Stimulated activated CD8-positive, alpha-beta memory T cell treated with anti-CD3 and anti-CD28 coated beads, Interleukin-7, amount 100 ng/mL, for 1 hour (primary cell): ENCODE measurements at places on chromosomes 13 and 19.

DNA sequence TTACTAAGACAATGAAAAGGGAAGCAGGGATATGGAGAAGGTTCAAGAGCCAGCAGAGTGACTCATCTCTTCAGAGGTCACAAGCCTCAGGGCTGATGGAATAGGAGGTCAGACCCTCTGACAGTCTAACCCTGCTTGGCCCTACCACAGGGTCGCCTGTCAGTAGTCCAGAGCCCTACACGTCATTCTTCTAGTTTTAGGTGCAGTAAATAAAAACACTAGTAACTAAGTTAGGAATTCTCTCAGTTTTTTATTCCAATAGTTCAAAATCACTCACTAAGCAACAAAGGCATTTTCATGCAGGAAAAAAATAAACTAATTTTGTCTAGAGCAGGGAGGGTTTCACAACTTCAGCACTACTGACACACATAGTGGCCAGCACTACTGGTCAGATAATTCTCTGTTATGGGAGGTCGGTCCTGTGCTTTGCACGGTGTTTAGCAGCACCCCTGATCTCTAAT is 27.2 kb downstream of the FOXO1 start:
- no peak for DNase-seq

GRCh38 chr19:13652810-13653590 is 111.3 kb upstream of the MRI1 start:
- no peak for DNase-seq

- peak; percentile 44 for DNase-seq
These were observed 26.8 kb upstream of the CEACAM21 start for GRCh38 chr19:41548954-41549688.

DNA sequence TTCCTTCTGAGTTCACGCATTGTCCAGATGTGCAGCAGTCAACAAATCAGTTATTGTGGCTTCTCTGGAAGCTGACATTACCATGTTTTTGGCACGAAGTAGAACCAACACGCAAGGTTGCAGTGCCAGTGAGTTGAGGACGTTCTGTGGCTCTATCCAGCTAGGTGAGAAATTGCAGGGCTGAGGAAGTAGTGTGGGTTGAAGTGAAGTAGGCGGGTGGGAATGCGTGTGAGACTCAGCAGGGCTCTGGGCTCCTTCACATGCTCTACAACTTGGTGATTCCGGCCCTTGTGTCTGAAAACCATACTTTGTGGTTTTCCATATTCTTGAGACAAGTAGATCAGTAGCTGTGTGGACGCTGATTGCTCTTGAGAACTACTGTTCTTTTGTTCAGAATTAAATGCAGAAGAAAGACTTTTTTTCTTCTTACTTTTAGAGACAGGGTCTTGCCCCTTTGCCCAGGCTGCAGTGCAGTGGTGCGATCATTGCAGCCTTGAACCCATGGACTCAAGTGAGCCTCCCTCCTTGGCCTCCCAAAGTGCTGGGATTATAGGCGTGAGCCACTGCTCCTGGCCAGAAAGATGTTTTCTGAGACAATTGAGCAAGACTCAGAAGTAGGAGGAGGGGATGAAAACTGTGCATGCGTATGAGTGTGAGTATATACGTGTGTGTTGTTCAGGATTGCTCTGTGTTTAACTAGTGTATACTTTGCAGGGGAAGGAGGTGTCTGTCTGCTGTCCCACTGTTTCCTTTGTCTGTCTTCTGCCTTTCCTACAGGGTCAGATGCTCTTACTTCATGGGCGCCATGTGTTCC is 46.2 kb downstream of the GATAD2A start:
- DNase-seq: no peak

DNA sequence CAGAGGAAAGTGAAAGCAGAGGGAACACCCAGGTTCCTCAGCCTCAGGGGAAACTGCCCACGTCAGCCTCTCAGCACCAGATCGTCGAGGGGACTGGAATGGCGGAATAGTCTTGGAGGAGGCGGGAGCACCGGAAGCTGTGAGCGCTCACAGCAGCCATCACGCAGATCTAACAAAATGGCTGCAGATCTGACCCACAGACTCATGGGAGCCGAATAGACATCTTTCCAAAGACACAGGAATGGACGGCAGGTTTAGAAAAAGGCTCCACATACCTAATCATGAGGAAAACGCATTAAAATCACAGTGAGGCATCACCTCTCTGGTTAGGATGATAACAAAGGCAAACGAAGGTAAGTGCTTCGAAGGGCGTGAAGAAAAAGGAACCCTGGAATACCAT is 11.8 kb upstream of the LILRA2 start:
- no peak for DNase-seq

GRCh38 chr19:2546128-2547032 is 70.5 kb downstream of the GADD45B start:
- DNase-seq: no peak

- DNase-seq: no peak
These were observed 262.5 kb downstream of the DIAPH3 start for GRCh38 chr13:59901191-59901590.

- no peak for DNase-seq
These were observed 1.2 kb downstream of the RABAC1 start for GRCh38 chr19:41957838-41958366.

DNA sequence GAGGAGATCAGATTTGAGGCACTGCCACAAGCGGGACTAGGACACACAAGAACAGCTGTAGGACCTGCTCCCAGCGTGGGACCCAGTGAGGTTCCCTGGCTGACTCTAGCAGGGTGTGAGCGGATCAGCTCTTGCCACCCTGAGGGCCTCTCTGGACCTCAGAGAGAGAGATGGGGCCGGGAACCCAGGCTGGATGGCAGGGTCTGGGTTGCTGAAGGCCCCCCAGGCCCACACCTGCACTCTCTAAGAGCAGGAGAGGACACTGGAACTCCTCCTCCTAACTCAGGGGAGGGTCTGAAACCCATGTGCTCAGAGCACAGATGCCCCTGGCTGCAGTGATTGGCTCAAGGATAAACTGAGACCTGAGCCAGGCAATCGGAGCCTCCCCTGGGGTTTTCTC is 13.5 kb upstream of the IL4I1 start:
- no peak for DNase-seq

DNA sequence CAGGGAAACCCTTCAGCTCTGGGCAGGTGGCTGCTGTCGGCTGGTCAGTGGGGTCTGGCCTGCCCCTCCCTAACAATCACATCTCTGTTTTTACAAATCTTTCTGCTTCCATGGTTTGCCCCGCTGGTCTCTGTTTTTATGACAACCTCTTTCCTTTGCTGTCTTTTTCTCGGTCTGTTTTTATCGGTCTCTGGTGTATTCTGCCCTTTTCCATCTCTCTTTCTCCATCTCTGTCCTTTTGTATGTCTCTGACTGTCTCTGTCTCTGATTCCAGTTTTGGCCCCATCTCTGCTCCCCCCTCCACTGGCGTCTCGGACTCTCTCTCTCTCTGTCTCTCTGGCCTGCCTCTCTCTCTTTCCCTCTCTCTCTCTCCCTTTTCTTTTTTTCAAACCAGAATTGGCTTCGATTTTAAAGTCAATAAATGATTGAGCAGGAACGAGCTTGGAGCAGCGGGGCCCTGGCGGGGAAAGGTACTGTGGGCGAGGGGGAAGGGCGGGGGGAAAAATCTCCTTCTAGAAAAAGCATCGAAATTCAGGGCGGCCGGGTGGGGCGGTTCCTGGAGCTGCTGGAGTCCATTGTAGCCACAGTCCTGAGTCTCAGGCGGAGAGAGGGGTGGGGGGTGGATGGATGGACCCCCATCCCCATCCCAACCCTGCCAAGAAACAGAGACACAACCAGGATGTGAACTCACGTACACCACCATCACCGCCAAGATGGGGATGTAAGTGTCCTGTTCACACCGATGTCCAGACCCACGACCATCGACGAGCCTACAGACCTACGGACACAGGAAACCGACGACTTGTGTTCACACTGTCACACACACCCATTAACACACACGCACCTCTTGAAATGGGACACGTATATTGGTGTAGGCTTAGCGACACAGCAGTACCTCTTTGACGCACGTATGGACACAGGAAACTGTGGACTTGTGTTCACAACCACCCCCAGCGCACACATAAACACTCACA is 3.0 kb downstream of the NFIX start:
- DNase-seq: no peak

DNA sequence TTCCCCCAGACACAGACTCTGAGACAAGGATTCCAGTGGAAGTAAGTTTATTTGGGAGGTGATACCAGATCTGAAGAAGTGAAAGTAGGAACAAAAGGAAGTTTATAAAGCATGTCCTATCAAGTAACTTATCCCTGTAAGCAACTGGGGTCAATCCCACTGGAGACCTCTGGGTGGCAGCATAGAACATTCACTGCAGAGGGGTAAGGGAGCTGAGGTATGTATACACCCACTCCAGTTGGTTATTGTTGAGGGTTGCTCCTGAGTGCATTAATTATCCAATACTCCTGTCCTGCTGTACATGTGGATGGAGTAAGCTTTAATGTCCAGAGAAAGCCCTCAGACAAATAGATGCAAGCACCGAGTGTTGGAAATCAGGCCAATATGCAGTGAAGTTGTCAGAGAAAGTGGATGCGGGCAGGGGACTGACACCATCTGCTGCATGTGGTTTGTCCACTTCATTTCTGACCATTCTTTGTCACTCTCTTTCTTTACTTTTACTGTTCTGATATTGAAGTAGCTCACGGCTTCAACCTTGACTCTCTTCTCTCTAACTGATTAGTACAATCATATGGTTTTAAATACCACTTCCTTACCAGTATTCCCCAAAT is 46.7 kb downstream of the NOTCH3 start:
- no peak for DNase-seq

- DNase-seq: no peak
These were observed 18.8 kb downstream of the GAS6 start for GRCh38 chr13:113845055-113845454.

GRCh38 chr13:34459856-34460255 is 482.2 kb upstream of the NBEA start:
- no peak for DNase-seq

DNA sequence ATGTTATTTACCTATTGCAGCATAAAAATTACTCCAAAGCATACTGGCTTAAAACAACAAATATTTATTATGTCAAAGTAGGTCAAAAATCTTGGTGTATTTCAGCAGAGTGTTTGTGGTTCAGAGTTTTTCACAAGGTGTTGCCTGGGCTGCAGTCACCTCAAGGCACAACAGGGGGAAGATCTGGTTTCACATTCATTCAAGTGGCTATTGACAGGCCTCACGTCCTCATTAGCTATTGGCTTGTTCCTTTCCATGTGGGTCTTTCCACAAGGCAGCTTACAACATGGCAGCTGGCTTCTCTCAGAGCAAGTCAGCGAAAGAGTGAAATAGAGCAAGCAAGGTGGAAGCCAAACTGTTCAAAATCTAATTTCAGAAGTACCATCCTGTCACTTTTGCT is 602.9 kb downstream of the OLFM4 start:
- DNase-seq: no peak

- DNase-seq: no peak
These were observed 380.8 kb downstream of the KCNRG start for GRCh38 chr13:50396001-50396400.

GRCh38 chr13:35848336-35849255 is 282.6 kb downstream of the DCLK1 start:
- no peak for DNase-seq

- DNase-seq: no peak
These were observed 66.9 kb downstream of the ING1 start for GRCh38 chr13:110780422-110780821.

GRCh38 chr19:23065306-23065705 is 51.5 kb upstream of the ZNF730 start:
- no peak for DNase-seq

- no peak for DNase-seq
These were observed 418.9 kb downstream of the KLF12 start for GRCh38 chr13:73715114-73715910.
